Activated naive CD4-positive, alpha-beta T cell treated with anti-CD3 and anti-CD28 coated beads, Interleukin-2, amount 50 U/mL, for 72 hours (primary cell): ENCODE measurements at places on chromosomes 2 and 18. TPM values are rescaled to one million over a fixed set of nuclear protein-coding genes. Genes with fewer than 3 reads are reported as not detected.

The ANKRD30B gene
- not detected for total RNA-seq

GRCh38 chr2:153953761-153954160 is 82.0 kb downstream of the GALNT13 start:
- no peak for DNase-seq

DNA sequence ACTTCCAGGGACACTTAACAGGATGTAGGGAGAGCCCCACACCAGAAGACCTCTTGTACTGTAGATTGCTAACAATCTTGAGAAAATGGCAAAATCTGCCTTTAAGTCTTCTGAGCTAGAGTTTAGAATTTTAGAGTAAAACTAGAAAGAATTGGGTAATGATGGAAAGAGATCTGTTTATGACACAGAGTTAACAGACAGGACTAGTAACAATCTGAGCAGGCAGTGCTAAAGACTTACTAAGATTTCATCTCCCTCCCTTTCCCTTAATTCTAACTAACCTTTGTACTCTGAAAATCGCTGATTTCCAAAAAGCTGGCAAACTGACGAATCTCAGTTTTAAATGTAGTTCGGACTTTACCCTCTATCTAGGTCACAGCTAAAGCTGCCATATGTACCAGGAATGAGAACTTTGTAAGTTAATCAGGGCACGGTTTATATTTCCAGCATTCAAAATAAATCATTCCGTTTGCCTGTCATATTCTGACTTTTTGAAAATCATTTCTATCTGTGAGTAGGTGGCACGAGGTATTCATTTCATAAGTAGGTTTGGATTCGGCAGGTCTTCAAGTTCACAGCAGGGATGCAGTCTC is 256.5 kb upstream of the EPAS1 start:
- no peak for DNase-seq

The OTOS gene
- total RNA-seq = not detected

DNA sequence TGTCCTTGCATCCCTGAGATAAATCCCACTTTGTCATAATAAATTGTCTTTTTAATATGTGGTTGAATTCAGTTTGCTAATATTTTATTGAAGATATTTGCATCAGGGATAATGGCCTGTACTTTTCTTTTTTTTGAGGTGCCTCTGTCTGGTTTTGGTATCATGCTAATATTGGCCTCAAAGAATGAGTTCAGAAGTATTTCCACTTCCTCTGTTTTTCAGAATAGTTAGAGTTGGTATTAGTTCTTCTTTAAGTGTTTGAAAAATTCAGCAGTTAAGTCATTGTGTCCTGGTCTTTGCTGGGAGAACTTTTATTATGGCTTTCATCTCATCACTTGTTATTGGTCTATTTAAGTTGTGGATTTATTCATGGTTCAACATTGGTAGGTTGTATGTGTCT is 464.1 kb upstream of the CRIM1 start:
- no peak for DNase-seq

The CHST10 gene
- 1.6 TPM for total RNA-seq

The TRIM43 gene
- total RNA-seq = not detected

The TRABD2A gene
- 53.6 TPM for total RNA-seq

DNA sequence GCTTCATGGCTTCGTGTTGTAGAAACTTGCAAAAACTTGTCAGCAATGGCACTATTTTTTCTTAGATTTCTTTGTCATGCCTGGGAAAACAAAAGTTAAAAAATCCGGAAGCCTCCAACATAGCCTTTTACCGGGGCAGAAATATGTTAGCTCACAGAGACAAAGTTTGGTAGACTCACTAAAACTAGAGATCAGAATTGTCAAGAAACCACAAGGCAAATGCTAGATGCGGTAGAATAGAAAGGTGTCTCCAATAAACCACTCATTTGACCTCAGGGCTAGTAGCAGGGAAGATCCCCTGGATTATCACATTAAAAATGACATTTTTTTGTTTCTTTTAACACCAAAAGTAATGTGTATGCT is 405 bp downstream of the CASP10 start:
- DNase-seq = no peak

DNA sequence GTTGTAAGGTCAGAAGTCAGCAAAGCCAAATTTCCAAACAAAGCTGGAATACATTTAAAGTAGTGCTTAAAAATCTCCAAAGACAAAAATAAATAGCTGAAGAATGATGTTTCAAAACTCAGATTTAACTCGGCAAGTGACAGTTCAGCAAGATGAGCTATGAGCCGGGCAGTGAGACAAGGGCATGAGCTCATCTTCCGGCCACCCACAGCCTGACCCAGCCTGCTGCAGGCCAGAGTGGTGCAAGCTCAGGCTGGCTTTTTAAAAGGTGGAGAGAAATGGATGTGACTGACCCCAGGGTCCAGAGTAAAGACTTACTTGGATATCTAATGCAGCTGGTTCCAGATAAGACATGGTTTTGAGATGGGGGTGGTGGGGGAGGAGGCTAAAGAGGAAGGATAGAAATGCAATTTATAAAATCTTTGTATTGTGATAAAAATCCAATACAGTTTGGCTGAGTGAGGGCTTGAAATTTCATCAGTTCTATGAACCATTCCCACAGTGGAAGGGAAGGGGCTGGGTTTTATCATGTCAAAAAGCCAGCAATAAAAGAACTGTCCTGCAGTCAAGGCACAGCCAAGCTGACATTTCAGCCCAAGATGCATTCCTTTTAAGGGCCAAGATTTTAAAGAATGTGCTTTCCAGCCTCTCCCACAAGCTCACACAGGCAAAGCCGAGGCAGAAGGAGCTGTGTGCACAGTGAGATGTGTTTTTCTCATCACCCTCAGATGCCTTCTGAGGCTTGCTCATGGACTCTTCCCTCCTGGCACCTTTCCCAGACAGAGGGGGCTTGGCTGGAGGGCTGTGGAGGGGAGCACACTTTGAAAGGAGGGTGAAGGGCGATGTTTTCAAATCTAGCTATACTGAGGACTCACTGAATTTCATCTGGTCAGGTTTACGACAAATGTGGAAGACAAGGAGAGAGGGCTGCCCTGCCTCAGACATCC is 97.9 kb upstream of the KLHL29 start:
- DNase-seq = no peak

DNA sequence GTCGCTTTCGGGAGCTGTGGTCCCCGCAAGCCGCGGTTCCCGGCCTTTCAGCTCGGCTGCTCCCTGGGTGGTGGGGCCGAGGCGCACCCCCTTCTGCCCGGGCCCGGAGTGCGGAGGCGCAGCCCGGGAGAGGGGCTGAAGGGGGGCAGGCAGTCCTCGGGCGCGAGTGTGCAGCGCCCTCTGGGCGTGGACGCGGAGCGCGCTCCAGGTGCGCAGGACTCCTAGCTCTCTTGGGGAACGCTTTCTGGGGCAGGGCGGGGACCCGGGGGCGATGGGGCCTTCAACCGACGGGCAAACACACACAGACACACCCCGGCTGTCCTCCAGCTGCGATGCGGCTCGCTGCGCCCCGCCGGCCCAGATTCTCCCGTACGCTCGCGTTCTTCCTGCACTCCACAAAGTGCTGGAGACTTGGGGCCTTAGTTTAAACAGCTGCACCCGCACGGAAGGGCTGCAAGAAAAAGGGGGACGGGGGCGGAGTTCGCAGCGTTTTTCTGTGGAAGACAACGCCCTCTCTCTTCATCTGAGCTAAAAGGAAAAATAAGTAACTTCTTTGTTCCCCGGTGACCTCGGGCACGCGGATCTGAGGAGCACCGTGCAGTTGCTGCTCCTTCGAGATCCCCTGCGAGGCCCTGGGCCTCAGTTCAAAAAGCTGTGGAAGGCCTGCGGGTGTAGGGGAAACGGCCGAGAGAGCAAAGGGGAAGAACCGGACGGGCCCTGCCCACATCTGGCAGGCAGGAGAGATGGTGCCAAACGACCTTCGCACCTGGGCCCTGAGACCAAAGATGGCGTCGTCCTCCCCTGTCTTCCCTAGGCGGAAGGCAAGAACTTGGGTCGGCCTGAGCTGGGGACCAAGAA is 593 bp upstream of the SDC1 start:
- peak; percentile 44 for DNase-seq
